ENCODE measurements at places on chromosomes 12 and 14.

GRCh38 chr14:92959761-92960680 is 37.1 kb downstream of the CHGA start:
- DNase-seq = no peak

DNA sequence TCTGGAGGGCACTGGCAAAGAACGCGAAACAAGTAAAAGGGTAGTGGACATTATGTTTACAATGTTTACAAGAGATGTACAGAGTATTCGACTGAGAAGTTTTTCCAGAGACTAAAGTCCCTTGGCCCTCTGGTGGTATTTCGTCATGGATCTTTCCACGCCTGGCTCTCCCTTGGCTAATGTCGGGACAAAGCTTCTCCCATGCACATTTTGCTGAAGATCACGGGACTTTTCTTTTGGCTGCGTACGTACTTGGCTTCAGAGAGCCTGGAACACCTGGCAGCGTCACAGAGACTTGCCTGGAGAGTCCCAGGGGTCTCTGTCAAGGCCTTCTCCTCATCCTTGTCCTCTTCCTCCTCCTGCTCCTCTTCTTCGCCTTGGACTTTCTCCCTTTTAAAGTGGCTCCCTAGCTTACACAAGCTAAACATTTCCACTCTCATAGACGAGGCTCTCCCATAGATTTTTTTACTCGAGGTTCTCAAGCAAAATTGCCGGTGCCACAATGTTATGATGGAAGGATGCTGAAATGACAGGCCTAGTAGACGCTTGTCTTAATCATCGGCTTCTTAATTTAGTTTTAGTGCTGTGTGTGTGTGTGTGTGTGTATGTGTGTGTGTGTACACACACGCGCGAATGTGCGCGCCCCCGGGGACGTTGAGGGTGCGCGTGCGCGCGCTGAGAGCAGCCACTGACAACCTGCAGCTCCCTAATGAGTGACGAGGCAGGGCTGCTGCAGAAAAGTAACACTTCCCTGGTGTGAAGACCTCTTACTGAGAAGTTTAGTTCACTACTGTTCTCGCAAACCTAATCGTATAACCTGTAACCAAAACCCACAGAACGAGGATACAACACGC is 4.9 kb upstream of the FOXG1 start:
- no peak for DNase-seq

DNA sequence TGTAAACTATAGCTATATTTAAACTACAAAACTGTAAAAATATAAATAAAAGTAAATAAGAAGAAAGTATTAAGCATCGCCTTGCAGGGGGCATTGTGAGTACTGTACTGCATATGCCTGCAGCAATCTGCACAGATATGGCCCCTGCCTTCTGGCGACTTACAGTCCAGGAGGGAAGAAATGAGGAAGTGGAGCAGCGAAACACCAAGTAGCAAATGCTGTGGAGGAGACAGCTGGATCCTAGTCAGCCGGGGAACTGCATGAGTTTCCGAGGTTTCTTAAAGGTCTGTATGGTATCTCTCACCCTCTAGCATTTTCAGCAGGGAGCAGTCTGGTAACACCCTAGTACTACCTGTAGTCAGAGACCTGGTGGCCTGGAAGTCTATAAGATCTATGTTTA is 256.9 kb downstream of the CACNA1C start:
- DNase-seq = no peak

DNA sequence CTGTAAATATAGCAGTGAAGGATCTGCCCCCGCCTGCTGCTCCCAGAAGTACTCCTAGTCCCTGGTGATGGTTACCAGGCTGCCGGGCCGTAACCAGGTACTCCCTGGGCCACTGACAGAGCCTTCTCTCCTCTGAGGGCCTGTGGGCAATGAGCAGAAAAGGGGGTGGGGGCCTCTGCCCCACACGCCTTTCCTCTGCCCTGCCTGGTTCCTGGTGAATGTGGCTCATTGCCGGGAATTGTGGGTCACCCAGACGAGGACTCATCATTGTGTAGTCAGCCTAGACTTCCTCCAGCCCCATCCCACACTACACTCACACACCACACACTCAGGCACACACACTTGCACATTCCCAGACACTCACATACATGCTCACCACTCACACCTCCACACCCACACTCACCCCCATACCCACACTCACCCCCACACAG is 35.7 kb upstream of the ACTN1 start:
- DNase-seq = no peak

GRCh38 chr12:109432842-109433304 is 44.2 kb downstream of the KCTD10 start:
- DNase-seq = peak; percentile 74

- DNase-seq = no peak
Observed at GRCh38 chr12:102026728-102027127, 35.1 kb downstream of the WASHC3 start.

- no peak for DNase-seq
Observed at GRCh38 chr14:46058964-46059563, 592.5 kb downstream of the RPL10L start.

DNA sequence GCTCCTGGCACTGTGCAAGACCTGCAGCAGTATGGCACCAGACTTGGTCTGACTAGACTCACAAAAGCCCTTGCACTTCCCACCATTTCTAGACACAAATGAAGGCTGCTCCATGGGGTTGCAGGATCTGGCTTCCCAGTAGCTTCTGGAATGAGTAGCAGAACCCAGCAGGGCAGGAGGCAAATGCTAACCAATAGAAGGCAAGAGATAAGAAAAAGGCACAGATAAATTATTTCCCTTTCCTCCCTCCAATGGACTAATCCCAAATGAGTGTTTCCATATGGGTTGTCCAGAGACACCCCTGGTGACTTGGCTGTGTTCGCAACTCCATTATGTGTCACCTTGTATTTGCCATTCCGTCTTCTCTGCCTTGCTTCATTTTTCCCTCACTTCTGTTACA is 49.7 kb downstream of the KIF21A start:
- no peak for DNase-seq

DNA sequence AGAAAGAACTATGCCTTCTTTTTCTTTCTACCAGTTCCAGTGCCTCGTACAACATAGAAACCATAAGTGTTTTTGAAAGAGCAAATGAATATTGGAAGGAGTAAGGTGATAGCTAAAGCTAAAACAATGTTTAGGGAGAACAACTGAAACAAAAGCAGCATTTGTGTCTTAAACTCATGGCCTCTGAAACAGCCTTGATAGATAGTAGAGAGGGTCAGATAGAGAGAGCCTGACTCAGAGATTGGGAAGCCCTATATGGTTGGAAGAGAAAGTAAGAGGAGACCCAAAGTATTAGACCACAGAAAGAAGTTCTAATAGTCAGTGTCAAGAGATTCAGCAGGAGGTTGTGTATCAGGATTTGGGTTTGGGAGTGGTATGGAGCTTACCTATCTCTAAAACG is 79.6 kb upstream of the IFNG-AS1 start:
- no peak for DNase-seq

- no peak for DNase-seq
Observed at GRCh38 chr12:50467439-50467838, 37.3 kb upstream of the DIP2B start.

DNA sequence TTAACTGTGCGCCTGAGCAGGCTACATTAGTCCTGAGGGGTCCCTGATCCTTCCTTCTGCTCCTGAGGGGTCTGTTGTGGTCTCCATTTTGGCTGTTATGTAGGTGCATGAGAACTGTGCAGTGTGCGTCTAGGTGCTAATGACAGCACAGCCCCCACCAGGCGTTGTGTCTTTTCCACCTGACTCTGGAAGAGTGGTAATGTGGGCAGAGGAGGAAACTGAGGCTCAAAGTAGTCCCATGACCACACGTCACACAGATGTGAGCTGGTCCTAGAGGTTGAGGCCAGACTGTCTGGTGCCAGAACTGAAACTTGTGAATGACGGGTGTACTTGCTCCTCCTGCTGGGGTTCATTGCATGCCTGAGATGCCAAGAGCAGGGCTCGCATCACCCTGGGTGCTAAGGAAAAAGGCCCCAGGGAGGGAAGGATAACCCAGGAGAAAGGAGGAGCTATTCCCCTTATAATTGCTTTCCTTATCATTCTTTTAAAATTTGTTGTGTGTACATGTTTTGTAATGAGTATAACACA is 111.8 kb downstream of the SLC25A47 start:
- no peak for DNase-seq

DNA sequence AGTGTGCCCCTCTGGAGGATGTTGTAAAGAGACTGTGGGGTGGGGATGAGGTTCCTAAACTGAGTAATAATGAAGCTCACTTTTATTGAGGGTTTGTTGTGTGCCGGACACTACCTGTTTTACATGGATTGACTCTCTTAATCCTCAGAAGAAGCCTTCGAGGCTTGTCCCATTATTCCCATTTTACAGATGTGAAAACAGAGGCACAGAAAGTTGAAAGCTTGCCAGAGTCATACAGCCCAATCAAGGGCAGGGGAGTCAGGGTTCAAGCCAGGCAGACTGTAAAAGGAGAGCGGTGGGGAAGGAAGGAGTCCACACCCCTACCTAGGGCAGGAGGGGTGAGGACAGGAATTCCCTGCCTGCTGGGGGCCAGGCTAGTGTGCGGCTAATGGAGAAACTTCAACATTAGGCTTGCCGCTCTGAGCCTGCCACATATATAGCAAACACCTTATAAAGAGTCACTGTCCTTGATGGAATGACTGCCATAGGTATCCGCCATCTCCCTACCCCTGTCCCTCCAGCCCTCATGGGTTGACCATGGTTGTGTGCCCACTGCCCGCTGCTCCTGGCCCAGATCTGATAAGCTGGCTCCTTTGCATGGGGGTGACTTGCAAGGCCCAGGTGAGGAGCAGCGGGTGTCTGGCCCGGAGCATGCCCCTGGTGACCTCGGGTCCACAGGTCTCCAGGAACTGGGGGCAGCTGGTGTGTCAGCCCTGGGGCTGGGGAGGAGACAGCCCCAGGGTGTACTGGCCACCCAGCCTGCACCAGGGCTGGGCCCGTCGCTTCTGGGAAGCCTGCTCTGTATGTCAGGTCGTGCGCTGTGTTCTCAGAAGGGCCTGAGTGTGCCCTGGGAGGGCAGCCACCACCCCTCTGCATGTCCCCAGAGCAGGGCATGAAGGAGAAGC is 12.2 kb downstream of the ORAI1 start:
- no peak for DNase-seq

GRCh38 chr12:87363497-87364084 is 665.6 kb downstream of the C12orf50 start:
- no peak for DNase-seq

DNA sequence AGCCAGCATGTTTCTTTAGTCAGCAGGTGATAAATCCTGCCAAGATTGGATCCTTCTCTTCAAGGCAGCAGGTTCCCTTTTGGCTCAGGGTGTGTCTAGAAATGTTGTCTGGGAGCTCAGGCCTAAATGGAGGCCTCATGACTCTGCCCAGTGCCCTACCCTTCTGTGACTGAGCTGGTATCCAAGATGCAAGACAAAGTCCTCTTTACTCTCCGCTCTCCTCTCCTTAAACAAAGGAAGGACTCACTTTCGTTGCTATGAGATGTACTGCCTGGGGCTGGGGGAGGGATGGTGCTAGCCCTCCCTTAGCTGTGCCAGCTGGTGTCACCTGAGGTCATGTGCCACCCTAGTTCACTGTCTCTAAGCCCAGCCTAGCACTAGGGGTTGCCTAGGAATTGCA is 13.8 kb upstream of the TMPRSS12 start:
- no peak for DNase-seq

GRCh38 chr12:6827982-6828780 is at the start of gene P3H3:
P3H3 (plus strand) TSS chr12:6828407; CDS start chr12:6828441, 34 bp downstream.
- DNase-seq = peak; percentile 54

DNA sequence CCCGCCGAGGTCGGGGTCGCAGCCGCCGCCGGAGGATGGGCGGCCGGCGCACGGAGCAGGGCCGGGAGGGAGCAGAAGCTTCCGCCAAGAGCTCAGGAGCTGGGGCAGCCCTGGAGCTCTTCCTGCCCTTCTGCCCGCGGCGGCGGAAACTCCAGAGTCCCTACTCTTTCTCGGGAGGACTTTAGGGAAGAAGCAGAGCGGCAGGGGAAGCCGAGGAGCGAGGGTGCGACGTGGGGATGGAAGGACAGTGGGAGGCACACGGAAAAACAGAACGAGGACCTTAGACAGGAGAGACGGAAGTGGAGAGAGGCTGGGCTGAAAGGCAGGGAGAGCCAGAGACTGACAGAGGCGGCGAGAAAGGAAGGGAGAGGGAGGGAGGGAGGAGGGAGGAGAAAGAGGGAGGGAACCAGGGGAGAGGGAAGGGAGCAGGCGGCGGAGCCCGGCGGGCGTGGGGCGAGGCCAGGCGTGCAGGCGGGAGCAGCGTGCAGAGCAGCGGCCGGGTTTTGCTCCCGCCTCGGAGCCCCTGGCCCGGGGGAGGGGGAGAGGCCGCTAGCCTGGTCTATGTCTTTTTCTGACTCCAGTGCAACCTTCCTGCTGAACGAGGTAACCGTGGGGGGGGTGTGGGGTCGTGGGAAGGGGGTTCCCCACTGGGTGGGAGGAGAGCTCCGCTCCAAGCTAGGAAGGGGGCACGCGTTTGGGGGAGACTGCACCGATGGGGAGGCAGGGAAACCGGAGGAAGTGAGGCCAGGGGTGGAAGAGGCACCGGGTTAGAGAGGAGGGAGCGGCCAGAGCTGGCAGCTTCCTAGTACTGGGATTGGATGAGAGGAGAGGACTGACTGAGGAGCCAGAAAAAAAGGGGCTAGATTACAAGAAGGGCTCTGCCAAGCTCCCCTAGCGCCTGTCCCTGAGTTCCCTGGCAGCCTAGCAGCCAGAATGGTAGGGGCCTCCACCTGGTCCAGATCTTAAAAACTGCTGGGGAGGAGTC is 2.9 kb upstream of the CACNB3 start:
- peak; percentile 84 for DNase-seq

- no peak for DNase-seq
Observed at GRCh38 chr12:110857528-110857927, 10.7 kb downstream of the CCDC63 start.

- peak; percentile 43 for DNase-seq
Observed at GRCh38 chr14:50943261-50943942, 881 bp downstream of the PYGL start.

DNA sequence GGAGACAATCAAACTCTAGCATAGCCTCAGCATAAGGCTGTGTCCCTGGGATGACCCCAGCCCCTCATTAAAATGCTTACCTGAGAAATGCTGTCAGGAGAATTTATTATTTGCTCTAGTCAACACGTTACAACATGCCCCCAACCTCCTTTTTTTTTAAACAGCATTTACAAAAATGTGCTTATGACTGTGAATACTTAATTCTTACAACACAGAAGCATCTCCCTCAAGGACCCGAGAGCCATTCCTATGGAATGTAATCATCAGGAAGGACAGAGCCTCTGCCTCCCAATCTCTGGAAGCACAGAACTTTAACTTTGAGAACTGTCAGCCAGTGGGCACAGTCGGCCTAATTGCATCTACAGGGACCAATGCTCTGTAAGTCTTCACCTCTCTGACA is 136.6 kb upstream of the OVCH1 start:
- peak; percentile 25 for DNase-seq

- no peak for DNase-seq
Observed at GRCh38 chr12:9957834-9958233, 13.4 kb upstream of the CLEC12A start.

- peak; percentile 70 for DNase-seq
Observed at GRCh38 chr12:89882050-89882449, 173.4 kb upstream of the ATP2B1 start.
